Kidney (tissue), 22 donors: ENCODE measurements at places on chromosomes 13 and 19. TPM values are rescaled to one million over a fixed set of nuclear protein-coding genes. Genes with fewer than 3 reads are reported as not detected.

The C2CD4C gene
- 0.99 TPM for polyA plus RNA-seq

The B3GNT3 gene
- polyA plus RNA-seq, result 2.0 TPM

The TMEM150B gene
- polyA plus RNA-seq, result 5.4 TPM

- H3K27me3 ChIP-seq, result no peaks in the 10 kb centered on the region
- peak; percentile 68 for DNase-seq
- H3K4me1 ChIP-seq, result peaks cover 11% of the 10 kb centered on the region
- H3K4me3 ChIP-seq, result peak overlapping the region; percentile 94
- H3K27ac ChIP-seq, result peak overlapping the region; percentile 78
Observed at GRCh38 chr19:52963247-52963618, 552 bp upstream of the ZNF816 start.

DNA sequence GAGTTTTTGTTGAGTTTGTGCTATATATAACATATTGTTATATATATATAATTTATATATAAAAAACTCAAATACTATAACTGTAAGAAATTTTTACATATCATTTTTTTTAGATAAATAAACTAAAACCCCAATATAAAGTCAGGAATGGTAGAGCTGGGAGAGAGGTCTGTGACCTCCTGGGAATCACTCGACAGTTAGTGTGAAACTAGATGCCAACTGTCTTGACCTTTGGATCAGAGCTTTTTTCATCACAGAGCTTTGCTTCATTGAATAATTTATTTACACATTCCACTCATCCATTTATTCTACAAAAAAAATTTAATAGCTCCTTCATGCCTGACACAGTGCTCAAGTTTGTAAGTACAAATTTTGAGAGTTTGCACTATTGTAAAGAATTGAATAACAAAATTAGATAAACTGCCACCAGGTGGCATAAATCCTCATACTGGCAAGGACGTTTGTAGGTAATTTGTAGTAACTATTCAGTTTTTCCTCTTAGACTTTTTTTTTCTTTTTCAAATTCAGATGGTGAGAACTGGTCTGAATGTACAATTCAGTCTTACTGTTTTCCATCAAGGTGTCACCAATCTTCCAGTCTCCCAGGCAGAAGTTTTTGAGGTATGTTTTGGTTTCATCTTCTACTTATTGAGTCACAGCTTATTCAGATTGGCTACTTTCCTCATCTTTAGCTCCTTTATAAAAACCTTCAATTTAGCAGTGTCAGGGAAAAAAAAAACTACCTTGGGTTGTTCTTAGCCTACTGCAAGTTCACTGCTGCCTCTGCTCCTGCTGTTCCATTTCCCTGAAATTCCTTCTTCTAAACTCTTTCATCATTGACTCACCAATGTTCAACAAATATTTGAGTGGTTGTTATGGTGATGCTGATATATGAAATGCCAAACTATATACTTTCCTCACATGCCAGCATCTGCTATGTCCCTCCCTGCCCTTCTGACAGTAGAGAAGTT is 28.7 kb downstream of the LACC1 start:
- H3K4me1 ChIP-seq, result no peaks in the 10 kb centered on the region
- peak; percentile 17 for DNase-seq
- no peak overlapping the region for H3K27ac ChIP-seq
- H3K36me3 ChIP-seq, result no peaks in the 10 kb centered on the region
- no peaks in the 10 kb centered on the region for H3K27me3 ChIP-seq

DNA sequence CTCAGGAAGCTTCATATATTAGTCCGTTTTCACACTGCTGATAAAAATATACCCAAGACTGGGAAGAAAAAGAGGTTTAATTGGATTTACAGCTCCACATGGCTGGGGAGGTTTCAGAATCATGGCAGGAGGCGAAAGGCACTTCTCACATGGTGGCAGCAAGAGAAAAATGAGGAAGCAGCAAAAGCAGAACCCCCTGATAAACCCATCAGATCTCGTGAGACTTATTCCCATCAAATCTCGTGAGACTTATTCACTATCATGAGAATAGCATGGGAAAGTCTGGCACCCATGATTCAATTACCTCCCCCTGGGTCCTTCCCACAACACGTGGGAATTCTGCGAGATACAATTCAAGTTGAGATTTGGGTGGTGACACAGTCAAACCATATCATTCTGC is 23.1 kb downstream of the FLT3 start:
- no peak overlapping the region for H3K27ac ChIP-seq
- no peak overlapping the region for H3K4me3 ChIP-seq
- no peaks in the 10 kb centered on the region for H3K36me3 ChIP-seq

GRCh38 chr13:44040818-44041100 is 161.1 kb downstream of the LACC1 start:
- H3K36me3 ChIP-seq, result no peaks in the 10 kb centered on the region
- H3K27ac ChIP-seq, result no peak overlapping the region
- H3K4me3 ChIP-seq, result no peak overlapping the region
- no peaks in the 10 kb centered on the region for H3K4me1 ChIP-seq
- DNase-seq, result no peak
- no peaks in the 10 kb centered on the region for H3K27me3 ChIP-seq

DNA sequence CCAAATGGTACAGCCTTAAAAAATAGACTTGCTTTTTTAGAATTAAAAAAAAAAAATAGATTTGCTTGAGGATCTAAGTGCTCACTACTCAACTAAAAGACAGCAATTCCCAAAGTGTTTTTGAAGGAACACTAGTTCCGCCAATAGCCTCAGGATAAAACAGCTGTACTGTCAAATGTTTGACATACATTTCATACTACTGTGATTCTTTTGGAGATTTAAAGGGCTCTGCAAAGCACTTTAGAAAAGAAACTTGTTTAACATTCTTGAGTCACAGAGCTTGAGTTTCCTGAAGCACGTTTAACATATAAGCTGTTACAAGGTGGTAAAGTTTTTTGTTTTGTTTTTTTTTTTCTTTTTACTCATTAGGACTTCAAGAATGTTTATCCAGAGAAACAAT is 23.1 kb upstream of the KLF5 start:
- no peak overlapping the region for H3K4me3 ChIP-seq
- no peaks in the 10 kb centered on the region for H3K27me3 ChIP-seq
- peaks cover 6% of the 10 kb centered on the region for H3K4me1 ChIP-seq
- no peak overlapping the region for H3K27ac ChIP-seq
- H3K36me3 ChIP-seq, result no peaks in the 10 kb centered on the region

DNA sequence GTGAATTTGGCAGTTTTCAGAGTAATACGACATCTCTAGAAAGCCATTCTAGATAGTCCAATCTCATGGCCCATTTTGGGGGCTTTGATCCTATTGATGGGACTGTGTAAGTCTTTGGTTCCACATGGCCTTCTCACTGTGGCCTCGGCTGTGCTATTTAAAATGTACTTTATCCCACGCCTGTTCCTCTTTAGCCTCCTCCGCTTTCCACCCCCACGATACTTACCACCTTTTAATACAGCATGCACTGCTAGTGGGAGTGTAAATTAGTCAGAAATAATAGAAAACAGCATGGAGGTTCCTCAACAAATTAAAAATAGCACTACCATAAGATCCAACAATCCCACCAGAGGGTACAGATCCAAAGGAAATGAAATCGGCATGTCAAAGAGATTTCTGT is 28.3 kb upstream of the CEBPG start:
- DNase-seq, result no peak
- no peak overlapping the region for H3K4me3 ChIP-seq
- H3K4me1 ChIP-seq, result no peaks in the 10 kb centered on the region
- H3K27me3 ChIP-seq, result no peaks in the 10 kb centered on the region
- H3K36me3 ChIP-seq, result no peaks in the 10 kb centered on the region
- H3K27ac ChIP-seq, result no peak overlapping the region
